ENCODE measurements at places on chromosomes 1 and 21. TPM values are rescaled to one million over a fixed set of nuclear protein-coding genes. Genes with fewer than 3 reads are reported as not detected.

Gene REN
- total RNA-seq = not detected

Gene BSND
- not detected for total RNA-seq

Gene LRRC3
- not detected for total RNA-seq

Gene GPA33
- not detected for total RNA-seq

Gene CD1C
- total RNA-seq = not detected

Gene SLC44A5
- total RNA-seq = 11.6 TPM

Gene TMPRSS15
- total RNA-seq = 3.3 TPM

Gene SERINC2
- total RNA-seq = 117 TPM

Gene ANKRD35
- 0.29 TPM for total RNA-seq

Gene LIN28A
- total RNA-seq = not detected

Gene DMRTA2
- not detected for total RNA-seq

Gene TSACC
- 3.6 TPM for total RNA-seq

DNA sequence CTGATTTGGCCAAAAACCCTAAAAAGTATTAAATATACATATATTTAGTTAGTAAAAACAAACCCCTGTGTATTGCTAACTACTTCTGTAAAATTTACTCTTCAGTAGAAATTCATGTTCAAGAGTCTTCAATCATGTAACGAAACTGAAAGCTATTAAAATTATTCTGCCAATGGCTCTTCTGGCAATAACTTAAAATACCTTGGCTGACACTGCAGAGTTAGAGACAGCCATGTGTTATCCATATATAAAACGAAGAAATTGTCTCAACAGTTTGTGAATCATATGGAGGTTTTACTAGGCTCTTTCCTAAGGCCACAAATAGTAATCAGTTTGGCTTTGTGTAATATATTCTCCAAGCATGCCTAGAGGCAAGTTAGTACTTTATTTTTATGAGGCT, 357.2 kb downstream of the COL11A1 start:
- no peak for DNase-seq

- no peak for DNase-seq
Measured at GRCh38 chr1:94119796-94120569, 965 bp downstream of the ABCA4 start.

DNA sequence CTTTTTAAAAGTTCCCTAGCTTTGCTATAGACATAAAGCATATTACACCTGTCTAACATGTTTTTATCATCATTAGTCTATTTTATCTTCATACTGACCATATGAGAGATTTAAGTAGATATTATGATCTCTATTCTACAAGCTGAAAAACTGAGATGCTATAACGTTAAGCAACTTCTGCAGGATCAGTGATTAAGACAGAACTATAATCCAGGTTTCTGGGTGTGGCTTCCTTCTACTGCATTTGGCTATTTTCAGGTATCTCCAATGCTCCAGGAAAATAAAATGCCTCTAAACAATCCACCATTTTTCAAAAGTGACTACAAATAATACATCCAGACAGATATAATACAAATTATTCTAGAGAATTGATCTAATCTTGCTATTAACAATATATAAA, 53.4 kb downstream of the RGS2 start:
- peak; percentile 12 for DNase-seq

- DNase-seq = no peak
Measured at GRCh38 chr1:25971066-25971810, 26.6 kb downstream of the PAFAH2 start.

- peak; percentile 76 for DNase-seq
Measured at GRCh38 chr1:108057541-108057940, 92.6 kb upstream of the VAV3 start.

DNA sequence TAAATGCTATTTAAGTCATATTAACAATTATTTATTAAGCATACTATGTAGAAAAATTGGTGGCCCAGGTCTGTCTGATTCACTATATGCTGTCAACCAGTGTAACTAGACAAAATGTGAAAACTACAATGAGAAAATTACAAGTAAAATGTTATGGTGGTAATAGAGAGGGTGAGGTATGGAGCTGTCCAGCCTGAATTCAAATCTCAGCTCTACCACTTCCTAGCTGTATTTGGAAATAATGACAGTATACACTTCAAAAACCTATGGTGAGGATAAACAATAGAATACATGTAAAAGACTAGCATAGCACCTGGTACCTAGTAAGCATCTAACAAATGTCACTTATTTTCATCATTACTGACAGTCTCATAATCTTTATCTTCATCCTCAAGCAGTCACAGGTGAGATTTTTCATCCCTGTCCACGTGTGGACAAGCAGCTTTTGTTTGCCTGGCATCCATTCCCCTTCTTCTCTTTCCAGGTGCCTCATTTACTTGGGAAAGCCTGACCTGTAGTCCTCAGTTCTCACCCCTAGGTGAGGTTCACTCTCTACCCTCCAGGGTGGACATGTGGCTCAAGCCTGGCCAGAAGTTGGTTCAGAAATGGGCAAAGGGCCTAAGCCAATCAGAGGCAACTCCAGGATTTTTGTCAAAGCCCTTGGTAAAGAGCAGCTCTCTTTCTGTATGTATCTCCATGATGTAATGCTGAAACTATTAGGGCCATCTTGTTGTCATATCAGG, 29.5 kb downstream of the EGLN1 start:
- no peak for DNase-seq

DNA sequence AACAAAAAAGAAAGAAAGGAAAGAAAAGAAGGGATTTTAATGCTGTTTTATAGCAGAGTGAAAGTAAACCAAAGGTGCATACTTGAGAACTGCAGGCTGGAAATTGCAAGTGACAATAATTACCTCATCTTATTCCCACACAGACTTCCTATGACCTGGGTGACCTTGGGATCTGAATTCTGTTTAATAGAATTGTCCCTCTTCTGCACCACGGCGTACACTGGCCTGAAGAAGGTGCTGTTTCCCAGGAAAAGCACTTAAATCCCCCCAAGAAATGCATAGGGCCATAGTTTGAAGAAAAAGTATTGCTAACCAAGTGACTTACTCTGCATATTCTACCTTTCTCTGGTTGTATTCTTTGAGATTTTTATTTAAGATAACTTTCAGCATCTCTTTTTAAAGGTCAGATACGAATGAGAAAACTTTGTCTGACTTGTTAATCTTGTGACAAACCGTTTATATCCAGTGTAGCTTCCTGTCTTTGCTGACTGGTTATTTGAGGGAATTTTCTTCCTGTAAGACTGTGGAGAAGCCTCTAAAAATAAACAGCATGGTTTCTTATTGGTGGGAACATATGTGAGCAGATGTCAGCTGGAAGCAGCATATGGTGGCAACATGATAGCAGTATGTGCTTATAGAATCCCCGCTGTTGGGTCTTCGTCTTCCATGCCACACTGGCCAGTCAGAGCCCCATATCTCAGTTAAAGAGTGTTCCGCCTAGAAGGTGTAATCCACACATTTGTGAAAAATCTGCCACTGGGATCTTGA, 16.3 kb downstream of the TGFB2 start:
- DNase-seq = peak; percentile 80

DNA sequence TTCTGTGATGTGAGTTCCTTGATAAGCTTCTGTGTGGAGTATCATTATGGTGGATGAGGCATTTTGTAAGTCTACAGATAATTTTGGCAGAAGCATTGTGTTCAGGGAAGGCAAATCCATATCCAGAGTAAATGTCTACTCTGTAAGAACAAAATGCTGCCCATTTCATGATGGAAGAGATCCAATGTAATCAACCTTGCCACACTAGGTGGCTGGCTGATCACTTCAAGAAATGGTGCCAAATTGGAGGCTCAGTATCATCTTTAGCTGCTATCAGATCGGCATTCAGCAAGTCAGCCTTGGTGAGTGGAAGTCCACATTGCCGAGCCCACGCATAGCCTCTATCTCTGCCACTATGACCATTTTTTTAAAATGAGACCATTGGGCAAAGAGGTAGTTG, 565.8 kb upstream of the USP24 start:
- no peak for DNase-seq

GRCh38 chr21:45354970-45355369, 50.0 kb upstream of the COL18A1 start:
- DNase-seq = no peak

DNA sequence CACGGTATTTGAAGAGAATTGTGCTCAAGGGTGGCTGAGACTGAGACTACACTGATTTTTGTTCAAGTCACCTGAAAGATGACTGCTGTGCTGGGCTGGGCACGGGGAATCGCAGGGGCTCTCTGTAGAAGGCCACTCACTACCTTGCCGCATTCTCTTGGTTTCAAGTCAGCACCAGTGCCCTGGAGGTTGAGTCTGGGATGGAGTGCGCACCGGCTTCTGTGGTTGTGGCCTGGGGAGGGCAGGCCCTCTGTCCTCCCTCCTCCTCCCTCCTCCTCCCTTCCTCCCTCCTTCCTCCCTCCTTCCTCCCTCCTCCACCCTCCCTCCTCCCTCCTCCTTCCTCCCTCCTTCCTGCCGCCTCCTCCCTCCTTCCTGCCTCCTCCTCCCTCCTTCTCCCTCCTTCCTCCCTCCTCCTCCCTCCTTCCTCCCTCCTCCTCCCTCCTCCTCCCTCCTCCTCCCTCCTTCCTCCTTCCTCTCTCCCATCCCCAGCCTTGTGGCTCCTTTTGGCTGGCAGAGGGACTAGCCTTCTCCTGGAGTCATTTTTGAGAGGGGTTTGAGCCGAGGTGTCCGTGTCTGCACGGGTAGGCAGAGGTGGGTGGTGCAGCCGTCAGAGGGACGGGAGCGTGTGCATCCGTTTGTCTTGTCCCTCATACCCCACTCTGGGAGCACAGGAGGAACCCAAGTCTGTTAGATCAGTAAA, 9.5 kb downstream of the RER1 start:
- DNase-seq = no peak

- no peak for DNase-seq
Measured at GRCh38 chr1:204514828-204515227, 1.4 kb upstream of the MDM4 start.

GRCh38 chr1:48062353-48062752, 65.2 kb upstream of the TRABD2B start:
- no peak for DNase-seq

DNA sequence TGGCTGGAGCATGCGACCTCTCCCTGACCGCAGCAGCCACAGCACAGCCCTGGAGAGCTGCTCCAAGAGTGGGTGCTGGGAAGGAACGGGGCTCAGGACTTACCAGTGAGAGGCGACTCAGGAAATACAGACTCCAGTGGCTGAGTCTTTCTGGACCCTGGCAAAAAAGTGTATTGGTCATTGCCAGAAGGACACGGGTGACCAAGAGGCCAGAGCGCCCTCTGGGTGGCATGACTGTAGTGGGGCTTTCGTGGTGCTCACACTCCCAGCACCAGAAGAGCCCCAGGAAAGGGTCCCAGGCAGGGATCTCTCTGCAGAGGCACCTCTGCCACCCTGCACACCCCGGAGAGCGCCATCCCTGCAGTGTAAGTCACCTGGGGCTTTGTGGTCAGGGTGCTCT, 8.9 kb upstream of the PRDM16 start:
- no peak for DNase-seq

GRCh38 chr1:39898648-39899603, 2.8 kb downstream of the MYCL start:
- peak; percentile 55 for DNase-seq

- no peak for DNase-seq
Measured at GRCh38 chr1:185969524-185969991, 235.4 kb downstream of the HMCN1 start.

DNA sequence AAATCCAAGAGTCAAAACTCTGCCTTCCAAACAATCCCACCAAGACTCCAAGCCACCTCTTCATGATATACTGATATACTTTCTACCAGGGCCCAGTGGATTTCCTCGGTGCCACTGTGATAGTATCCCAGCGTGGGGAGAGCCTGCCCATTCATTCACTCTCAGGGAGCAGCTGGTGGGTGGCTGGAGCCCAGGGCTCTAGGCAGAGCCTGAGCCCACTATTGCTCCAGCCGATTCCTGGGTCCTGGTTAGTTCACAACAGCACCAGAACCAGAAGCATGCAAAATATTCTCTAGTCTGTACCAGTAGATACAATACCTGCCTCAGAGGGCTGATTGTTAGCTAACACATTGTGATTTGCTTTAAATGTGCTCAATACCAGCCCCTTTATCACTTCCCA, 831 bp downstream of the CSRP1 start:
- no peak for DNase-seq

DNA sequence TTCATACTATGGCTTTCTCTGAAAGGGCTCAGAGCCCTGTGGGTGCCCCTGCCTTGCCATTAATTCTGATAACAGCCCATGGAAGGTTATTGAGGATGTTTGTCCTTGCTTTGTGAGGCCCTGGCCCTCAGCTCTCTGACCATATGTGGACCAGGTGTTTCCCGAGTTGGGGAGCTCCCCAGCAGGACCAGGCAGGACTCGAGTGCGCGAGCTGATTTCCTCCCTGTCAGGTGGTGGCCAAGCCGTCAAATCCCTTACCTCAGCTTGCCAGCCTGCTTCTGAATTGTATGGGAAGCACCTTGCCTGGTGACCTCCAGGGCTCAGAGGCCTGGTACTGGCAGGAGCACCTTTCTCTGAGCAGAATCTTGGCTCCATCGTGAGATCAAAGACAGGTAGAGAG, 17.9 kb upstream of the SDE2 start:
- no peak for DNase-seq

DNA sequence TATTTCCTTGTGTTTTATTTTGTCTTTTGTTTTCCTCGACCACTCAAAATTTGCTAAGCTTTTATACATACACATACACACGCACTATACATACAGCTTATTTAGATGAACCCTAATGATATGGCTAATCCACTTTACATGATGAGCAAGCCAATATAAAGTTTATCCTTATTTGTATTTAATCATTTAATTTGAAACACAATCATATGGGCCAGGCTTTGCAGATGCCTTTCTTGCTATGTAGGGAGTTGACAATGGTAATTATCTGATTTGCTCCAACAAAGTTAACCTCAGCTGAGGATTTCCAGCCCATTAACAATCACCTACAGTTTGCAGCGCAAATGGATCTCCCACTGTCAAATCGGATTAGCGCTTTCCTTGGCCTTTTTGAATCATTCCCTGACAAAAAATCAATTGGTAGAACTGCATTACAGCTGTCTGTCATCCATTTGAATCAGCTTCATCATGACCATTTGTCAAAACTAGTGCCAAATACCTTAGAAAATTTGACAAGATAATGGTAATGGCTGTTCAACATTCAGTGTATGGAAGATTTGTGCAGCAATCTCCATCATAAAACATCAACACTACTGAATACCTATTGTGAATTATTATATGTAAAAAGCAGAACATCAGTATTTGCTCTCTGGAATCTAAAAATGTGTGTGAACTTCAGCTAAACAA, 352.6 kb downstream of the MRPL39 start:
- DNase-seq = no peak
